Esophagus squamous epithelium (tissue), 5 donors: ENCODE measurements at places on chromosomes 13 and 19. TPM values are rescaled to one million over a fixed set of nuclear protein-coding genes. Genes with fewer than 3 reads are reported as not detected.

ZNF547 gene
- total RNA-seq, result 6.7 TPM

CGB1 gene
- not detected for total RNA-seq

PSG6 gene
- not detected for total RNA-seq

FGF14 gene
- total RNA-seq, result 0.11 TPM

OSCAR gene
- not detected for total RNA-seq

SELENOW gene
- 339 TPM for total RNA-seq

POU2F2 gene
- 0.67 TPM for total RNA-seq

ZNF546 gene
- 0.61 TPM for total RNA-seq

TRMT1 gene
- 19.4 TPM for total RNA-seq

KANK3 gene
- 4.0 TPM for total RNA-seq

ZNF30 gene
- total RNA-seq, result 0.26 TPM

PVR gene
- total RNA-seq, result 20.8 TPM

MTUS2 gene
- total RNA-seq, result not detected

PGLYRP2 gene
- total RNA-seq, result not detected

C19orf38 gene
- total RNA-seq, result not detected

ZNF324B gene
- 10.1 TPM for total RNA-seq

ZNF581 gene
- total RNA-seq, result 15.4 TPM

LGALS14 gene
- not detected for total RNA-seq

DNAAF3 gene
- total RNA-seq, result 2.8 TPM

ACP5 gene
- total RNA-seq, result 12.2 TPM

GAPDHS gene
- total RNA-seq, result not detected

NAPSA gene
- total RNA-seq, result not detected

SIGLEC12 gene
- total RNA-seq, result 0.22 TPM

ARID3A gene
- total RNA-seq, result 6.6 TPM

FCER2 gene
- not detected for total RNA-seq

NXNL1 gene
- total RNA-seq, result not detected

ZNF20 gene
- total RNA-seq, result 5.2 TPM

DENND1C gene
- 0.62 TPM for total RNA-seq

PGLYRP1 gene
- not detected for total RNA-seq

ARHGEF7 gene
- 57.2 TPM for total RNA-seq

TGFBR3L gene
- not detected for total RNA-seq

ZNF442 gene
- 1.7 TPM for total RNA-seq

IZUMO1 gene
- total RNA-seq, result not detected

GNG8 gene
- not detected for total RNA-seq

AP1M2 gene
- total RNA-seq, result 67.0 TPM

CHST8 gene
- total RNA-seq, result not detected

ZNF724 gene
- 5.2 TPM for total RNA-seq

IGFL3 gene
- not detected for total RNA-seq

SPIB gene
- total RNA-seq, result not detected

CLEC4G gene
- 3.2 TPM for total RNA-seq

COLGALT1 gene
- total RNA-seq, result 37.6 TPM

ZNF846 gene
- 10.8 TPM for total RNA-seq

KLK14 gene
- 0.66 TPM for total RNA-seq

UBE2L5 gene
- 0.19 TPM for total RNA-seq

SLC1A5 gene
- 117 TPM for total RNA-seq

SYDE1 gene
- total RNA-seq, result 4.4 TPM

NRTN gene
- total RNA-seq, result 1.1 TPM

FCAR gene
- not detected for total RNA-seq

LATS2 gene
- 18.9 TPM for total RNA-seq

HCN2 gene
- not detected for total RNA-seq

CDC37 gene
- 140 TPM for total RNA-seq

ZNF578 gene
- not detected for total RNA-seq

OR7A5 gene
- total RNA-seq, result not detected

TDRD12 gene
- total RNA-seq, result not detected

USHBP1 gene
- total RNA-seq, result 0.73 TPM
